ENCODE measurements at places on chromosomes 3 and 15.

- DNase-seq, result no peak
Measured at GRCh38 chr3:109117939-109118338, at the start of gene MORC1. Gene MORC1, minus strand, starts transcription at chr3:109118134. Its CDS starts 75 bp downstream, at chr3:109118059.

GRCh38 chr3:181793006-181793405 is 81.3 kb downstream of the SOX2 start:
- no peak for DNase-seq

DNA sequence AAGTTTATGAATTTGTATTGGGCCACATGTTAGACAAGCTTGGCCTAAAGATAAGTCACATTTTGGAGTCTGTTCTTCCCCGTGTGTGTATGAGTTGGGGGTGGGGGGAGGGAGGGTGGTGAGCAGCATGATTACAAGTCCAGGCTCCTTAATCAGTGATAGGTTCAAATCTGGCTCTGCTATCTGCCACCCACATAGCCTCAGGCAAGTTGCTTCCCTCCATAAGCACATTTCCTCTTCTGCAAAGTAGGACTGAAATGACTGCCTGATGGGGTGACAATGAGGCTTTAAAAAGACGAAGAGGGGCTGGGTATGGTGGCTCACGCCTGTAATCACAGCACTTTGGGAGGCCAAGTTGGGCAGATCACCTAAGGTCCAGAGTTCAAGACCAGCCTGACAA is 1.1 kb upstream of the SPATA12 start:
- DNase-seq, result no peak

DNA sequence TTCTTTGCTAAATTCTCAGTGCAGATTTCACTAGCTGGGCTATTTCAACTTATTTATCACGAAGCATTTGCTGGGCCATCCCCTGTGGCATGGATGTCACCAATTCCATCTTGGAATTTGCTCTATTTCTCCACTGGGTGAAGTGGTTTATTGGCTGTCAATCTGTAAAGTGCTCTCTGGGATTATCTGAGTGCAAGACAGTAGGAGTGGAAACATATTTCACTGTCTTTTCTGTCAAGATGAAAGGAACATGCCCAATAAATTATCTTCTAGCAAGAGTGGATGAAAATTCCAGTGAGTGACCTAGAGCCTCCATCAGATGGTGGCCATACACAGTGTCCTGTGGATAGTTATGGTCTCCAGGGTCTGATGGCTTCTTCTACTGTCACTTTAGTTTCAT is 25.1 kb upstream of the CTDSPL start:
- no peak for DNase-seq

GRCh38 chr3:39497753-39498152 is 30.3 kb downstream of the MOBP start:
- DNase-seq, result no peak

DNA sequence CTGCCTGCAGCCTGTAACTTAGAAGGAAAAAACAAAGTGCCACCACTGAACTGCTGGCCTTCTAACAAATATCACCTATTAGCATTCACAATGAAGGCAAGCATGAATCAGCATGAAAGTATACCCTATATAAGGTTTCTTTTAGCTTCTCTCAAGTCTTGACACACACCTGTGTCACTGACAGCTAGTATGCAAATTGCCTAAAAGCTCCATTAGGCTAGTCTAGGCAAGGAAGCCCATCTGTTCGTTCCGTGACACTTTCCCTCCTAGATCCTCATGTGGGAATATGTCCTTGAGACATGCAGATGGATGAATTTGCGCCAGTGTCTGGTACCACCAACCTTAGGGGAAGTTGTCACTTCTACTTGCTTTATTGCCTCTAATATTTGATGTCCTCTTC is 129.3 kb downstream of the RBMS3 start:
- no peak for DNase-seq

DNA sequence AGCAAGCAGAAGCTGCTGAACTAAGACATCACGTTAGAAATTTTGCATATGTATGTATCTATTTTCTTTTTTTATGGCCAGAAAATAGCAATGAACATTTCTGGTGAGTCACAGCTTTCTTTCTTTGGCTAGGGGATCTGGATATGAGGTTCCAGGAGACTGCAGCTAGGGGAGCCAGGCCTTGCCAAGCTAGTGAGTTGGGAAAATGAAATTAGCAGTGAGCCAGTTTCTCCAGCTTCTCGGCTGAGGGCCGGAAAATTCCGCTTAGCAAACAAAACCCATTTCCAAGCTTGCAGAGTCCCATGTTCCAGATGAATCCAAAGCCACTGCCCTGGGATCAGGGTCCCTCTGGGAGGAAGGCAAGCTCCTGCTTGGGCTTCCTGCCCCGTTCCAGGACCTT is 137.6 kb downstream of the SRGAP3 start:
- DNase-seq, result no peak

GRCh38 chr3:143831208-143831607 is 17.1 kb downstream of the SLC9A9 start:
- no peak for DNase-seq

GRCh38 chr3:149009732-149010131 is 18.4 kb downstream of the GYG1 start:
- no peak for DNase-seq

- DNase-seq, result no peak
Measured at GRCh38 chr3:25751048-25751447, 32.2 kb downstream of the NGLY1 start.

DNA sequence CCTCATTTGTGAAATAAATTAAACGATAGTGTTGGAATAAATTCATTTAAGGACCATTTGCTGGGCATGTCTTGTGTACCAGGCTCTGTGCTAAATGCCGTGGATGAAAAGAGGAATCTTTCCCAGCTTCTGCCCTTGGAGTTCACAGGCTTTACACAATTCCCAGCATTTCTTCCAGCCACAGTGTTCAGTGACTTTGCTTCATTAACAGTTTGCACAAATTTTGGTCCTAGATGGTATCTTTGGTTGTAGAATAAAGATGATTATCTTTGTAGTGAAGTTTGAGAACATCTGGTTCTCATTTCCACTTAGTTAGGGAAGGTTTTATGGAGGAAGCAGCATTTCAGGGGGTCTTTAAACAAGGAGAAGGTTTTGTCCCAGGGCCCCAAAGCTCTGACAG is 100.1 kb downstream of the LRTM1 start:
- no peak for DNase-seq

GRCh38 chr3:179156775-179157174 is 8.6 kb downstream of the PIK3CA start:
- DNase-seq, result no peak

DNA sequence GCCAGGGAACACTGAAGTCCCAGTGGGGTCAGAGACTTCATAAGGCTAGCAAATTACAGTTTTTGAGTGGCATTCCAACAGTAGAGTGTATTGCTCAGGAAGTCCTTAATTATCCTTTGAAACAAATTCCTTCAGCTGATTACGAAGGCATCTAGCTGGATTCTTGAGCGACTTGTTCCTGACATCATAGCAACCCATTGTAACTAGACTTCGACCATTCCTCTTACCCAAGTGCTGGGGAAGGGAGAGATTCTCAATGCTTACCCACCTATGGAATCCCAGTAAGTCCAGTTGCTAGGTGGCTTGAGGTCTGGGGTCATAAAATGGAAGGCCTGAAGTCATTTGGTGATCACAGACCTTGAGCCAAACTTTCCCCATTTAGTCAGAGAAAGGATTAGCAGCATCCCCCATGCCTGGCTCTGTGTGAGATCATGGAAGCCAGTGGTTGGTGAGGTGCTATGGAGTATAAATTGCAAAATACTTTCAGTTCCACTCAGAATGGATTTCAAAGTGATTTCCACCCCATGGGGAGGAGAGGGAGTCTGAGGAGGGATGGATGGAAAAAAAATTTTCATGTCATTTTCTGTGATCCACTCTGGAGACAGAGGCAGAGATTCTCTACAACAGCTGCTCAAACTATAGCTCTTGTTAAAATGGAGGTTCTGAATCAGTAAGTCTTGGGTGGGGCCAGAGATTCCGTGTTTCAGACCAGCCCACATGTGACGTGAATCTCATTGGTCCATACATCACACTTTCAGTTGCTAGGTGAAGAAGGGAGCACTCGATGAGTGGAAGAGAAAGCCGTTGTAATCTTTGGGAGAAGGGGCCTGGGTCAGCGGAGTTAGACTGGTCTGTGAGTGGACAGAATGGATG is 45.7 kb downstream of the CD86 start:
- DNase-seq, result no peak

GRCh38 chr15:48967336-48967735 is 3.6 kb upstream of the SHC4 start:
- no peak for DNase-seq

GRCh38 chr3:169256796-169257522 is 406.6 kb downstream of the MECOM start:
- no peak for DNase-seq

DNA sequence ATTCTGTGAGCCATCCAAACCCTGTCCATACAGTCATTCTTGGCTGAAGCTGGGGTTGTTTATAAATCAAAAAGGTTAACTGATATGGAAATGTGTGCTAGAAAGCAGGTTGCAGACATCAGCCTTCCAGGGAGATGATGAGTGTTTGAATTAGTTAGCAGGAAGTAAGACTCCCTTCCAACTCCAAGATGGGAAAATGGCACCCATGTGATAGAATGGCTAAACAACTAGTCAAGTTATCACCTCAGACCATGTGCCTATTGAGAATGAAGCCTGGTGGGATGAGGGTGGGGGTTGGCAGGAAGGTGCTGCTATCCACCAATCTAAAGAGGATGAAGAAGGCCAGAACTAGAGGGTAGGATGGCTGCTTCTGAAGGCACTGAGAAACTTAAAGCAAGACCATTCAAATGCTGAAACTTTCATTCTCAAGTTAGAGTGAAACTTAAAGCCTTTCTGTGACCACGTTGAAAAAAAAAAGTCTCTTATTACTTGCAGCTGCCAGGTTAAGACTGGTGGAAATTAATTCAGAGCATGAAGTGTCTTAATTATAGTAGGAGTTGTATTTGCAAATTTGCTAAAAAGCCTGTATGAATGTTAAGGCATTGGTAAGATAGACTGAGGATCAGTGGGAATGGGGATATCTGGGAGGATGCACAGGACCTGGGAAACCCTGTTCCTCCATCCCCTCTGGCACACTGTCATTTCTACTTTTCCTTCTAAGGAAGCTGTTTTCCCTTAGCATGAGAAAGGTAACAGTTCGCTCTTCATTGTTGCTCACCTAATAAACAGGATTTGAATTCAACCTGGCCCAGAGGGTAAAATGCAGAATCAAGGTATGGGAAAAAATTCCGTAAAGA is 36.8 kb downstream of the CCR3 start:
- DNase-seq, result no peak

- DNase-seq, result peak; percentile 9
Measured at GRCh38 chr3:138367911-138368310, 19.5 kb downstream of the MRAS start.

DNA sequence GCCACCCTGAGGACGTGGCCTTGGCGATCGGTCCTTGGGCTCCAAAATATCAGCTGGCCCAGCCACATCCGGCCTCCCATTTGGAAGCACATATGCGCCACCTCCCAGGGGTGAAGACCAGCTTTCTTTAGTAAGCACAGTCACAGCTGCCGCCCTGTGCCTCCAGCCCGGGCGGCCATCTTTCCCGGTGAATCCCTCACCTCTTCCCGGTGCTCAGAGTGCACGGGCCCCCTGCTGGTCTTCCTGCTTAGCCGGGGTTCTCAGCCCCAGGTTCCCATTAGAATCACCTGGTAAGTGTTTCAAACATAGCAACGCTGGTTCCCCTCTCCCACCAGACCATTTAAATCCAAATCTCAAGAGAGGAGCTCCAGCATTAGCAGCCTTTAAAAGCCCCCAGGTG is 232.2 kb downstream of the VPS13C start:
- no peak for DNase-seq

DNA sequence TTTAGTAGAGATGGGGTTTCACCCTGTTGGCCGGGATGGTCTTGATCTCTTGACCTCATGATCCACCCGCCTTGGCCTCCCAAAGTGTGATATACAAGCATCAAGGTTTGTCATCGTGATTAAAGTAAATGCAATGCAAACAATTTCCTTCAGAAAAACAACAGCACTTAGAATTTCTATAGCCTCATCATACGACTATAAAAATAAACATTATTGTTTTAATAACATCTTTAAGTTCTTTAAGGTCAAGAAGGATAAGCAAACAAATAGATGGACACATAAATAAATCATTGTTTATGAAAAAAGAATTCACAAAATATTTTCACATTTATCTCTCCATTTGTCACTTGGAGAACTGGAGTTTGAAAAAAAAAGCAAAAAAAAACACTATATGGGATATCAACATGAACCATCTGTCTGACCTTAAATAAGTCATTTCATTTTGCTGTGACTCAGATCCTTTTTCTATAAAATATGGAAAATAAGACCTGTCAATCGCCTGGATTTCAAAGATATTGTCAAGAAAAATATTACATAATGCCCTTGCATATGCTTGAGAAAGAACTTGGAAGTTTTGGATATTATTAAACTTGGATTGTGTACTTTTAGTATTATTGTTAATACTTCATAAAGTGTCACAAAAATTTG is 642.0 kb upstream of the KCNMB2 start:
- no peak for DNase-seq

- DNase-seq, result no peak
Measured at GRCh38 chr3:152790651-152791387, 44.1 kb upstream of the P2RY1 start.

DNA sequence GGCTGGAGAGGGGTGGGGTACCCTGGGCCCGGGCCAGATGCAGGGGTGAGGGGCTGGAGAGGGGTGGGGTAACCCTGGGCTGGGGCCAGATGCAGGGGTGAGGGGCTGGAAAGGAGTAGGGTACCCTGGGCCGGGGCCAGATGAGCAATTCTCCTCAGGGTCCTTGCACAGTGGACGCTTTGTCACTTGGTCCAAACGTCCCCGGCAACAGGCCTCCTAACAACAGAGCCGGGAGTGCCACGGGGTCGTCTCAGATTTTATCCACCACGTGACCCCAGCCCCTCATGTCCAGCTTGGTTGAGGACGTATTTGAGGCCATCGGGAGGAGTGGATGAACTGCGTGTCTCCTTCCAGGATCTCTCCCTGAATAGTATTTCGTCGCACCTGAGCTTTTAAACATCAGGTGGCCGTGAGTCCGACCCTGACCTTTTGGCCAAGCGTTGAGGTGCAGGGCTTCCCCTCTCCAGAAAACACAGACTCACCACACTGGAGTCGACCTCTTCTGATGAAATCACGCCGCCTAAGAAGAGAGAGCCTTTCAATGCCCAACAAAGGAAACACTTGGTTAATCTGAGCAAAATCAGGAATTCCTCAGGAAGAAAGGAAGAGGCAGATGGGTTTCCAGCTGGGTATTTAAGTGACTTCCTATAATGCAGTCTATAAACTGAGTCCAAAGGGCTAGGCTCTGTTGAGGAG is 12.8 kb upstream of the LRRC15 start:
- DNase-seq, result no peak

DNA sequence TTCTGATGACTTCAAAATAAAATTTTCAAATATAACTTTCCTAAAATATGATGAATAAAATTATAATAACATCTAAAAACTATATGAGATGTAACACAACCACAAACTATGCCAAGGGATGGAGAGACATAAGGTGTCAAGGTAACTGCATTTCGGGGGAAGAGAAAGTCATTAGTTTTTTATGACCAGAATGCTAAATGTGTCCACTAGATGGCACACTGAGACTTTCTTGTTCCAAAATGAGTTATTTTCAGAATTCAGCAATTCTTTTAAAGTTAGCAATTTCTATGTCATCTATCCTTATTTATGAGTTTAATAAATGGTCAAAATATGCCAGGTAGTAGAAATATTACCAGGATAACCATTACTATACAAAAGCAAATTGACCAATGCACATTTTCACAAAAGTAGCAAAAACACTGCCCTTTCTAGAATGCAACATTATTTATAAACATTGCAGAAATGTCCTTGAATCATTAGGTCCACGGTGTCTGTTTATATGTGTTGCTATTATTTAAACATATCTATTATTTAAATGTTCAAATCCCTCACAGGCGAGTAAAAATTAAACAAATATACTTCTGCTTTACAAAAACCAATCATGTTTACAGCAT is 374.2 kb downstream of the PLCL2 start:
- no peak for DNase-seq

- no peak for DNase-seq
Measured at GRCh38 chr3:141511361-141511760, 24.5 kb downstream of the RASA2 start.

Measured in COR-L47 (cell line).